D341Med (cell line): ENCODE measurements at places on chromosomes 6 and 20.

GRCh38 chr6:81788748-81789147, 36.3 kb upstream of the TENT5A start:
- DNase-seq = no peak

- no peak for DNase-seq
These were observed 292.1 kb downstream of the ADGB start for GRCh38 chr6:146890644-146891434.

DNA sequence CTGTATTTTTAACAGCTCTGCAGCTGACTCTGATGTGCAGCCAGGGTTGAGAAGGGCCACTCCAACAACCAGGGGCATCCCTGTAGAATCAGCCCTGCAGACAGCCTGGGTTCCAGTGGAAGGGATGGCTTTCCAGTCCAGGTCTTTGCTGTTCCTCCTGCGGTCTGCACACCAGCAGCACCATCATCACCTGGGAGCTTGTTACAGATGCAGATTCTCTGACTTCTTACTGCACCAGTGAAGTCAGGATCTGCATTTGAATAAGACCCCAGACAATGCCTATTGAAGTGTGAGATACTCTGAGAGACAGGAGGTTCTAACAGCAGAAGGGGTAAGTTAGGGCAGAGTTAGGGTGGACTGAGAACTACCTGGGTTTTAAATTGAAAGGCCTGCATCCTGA, 151.3 kb downstream of the F13A1 start:
- no peak for DNase-seq

- no peak for DNase-seq
These were observed 192.8 kb downstream of the TBXT start for GRCh38 chr6:165974817-165975216.

- no peak for DNase-seq
These were observed 39.4 kb downstream of the TBC1D7 start for GRCh38 chr6:13288969-13289391.

DNA sequence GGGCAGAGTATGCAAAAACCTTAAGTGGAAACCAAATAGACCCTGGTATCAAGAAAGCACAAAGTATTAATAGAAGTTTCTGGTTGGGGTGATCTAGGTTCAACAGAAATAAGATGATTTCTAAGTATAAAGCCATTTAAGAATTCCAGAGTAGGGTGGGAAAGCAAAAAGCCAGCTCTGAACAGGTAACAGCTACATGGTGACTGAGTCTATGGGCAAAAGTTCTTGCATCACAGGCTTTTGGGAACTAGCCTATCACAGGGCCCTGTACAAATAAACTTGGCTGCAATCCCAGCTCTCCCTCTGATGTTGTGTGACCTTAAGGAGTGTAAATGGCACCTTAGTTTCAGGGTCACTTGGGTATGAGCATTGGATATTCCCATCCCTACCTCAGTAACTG, 5.5 kb downstream of the TCF19 start:
- DNase-seq = no peak

DNA sequence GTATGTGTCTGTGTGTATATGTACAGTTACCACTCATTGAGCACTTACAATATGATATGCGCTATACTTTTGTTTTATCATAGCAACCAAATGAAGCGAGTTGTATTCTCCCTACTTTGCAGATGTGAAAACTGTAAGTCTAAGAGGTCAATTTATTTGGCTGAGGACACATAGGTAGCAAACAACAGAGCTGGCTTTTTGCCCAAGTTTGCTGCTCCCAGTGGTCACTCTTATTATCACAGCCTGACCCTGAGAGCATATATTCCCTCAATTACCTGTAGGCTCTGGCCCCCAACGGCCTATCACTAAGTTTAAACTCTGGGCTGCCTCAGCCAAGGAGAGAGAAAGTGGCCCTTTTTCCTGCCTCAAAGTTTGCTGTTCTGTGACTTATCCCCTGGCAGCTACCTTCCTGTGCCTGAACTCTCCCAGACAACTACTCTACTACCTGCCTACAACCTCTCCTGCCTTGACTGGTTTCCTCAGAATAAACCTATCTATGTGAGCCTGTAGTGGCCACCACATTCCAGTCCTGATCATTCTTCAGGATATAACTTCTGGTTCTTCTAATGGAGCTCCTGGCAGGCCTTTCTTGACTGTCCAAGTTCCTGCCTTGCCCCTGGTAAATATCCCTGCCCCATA, 221.8 kb downstream of the FRK start:
- DNase-seq = peak; percentile 40

GRCh38 chr6:137475103-137475502, 19.1 kb downstream of the OLIG3 start:
- DNase-seq = no peak

GRCh38 chr6:152642578-152643375, 5.6 kb upstream of the SYNE1 start:
- DNase-seq = peak; percentile 66
